Stimulated activated CD8-positive, alpha-beta memory T cell treated with anti-CD3 and anti-CD28 coated beads, Interleukin-2, amount 100 ng/mL, for 48 hours (primary cell): ENCODE measurements at places on chromosomes 11 and 22.

DNA sequence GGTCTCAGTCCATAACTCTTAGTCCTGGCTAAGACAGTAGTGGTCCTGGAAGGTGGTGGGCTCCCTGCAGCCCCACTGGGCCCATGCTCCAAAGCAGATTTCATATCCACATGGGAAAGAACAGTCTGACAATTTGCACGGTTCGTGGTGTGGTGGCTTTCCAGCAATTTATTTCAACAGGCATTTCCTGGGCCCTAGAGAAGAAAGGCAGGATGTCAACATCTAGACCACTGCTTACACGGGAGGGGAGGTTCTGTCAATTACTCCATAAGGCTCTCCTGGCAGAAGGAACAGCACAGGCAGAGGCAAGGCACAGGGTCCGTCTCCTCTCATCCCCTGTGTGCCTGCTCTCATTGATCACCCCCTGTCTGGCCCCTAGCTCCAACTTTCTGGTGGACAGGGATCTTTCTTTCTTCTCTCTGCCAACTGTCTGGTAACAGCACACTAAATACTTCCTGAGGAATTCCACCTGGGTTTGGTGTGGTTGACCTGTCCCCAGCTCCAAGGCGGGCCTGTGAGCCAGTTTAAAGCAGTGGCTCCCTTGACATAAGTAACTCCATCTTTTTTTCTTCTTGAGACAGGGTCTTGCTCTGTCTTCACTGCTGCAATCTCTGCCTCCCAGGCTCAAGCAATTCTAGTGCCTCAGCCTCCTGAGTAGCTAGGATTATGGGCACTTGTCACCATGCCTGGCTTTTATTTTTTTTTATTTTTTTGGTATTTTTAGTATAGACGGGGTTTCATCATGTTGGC, 5.1 kb upstream of the A4GALT start:
- DNase-seq: no peak

- DNase-seq: no peak
These were observed 62.7 kb downstream of the HIRA start for GRCh38 chr22:19368876-19369275.

DNA sequence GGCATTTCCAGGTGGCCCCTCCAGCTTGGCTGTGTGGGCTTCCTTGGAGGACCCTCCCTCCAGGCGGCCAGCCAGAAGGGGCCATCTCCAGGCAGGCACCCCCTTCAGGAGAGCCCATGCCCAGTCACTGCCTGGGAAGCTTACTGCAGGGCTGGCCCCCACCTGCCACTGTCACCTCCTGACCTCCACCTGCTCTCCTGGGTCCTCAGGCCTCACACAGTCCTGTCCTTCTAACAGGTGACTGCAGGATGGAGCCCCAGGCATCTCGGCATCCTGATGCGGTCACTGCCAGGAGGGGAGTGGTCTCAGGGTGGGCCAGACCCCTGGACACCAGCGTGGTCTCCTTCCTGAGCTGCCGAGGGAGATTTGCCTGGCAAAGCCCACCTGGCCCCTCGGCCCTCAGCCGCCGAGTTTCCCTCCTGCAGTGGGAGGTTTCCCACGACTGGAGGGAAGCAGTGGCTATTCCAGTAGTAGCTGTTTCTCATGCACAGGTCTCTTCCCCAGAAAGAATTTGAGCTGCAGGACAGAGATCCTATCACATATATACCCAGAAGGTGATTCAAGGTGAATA, 13.0 kb downstream of the TBX1 start:
- no peak for DNase-seq

GRCh38 chr11:46356924-46357482, 9.7 kb downstream of the DGKZ start:
- no peak for DNase-seq

- no peak for DNase-seq
These were observed at the start of gene TMPRSS13 for GRCh38 chr11:117929142-117929915. TMPRSS13 (minus strand) TSS chr11:117929402; CDS start chr11:117929307, 95 bp downstream.

DNA sequence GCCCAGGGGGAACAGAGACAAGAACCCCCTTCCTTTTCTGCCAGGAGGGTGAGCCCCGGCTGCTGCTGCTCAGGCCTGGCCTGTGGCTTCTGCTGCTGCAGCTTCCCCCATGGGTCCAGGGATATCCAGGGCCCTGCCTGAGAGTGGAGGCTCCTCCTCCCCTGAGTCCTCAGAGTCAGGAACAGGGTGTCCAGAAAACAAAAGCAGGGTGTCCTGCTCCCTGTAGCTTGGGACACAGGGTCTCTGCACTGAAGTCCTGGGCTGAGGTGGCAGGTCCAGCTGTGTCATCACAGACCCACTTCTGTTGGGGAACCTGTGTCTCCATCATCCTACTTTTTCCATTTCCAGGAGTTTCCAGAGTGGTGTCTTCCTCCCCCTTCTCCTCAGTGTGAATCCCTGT, 76.1 kb downstream of the ZNF280B start:
- DNase-seq: no peak

GRCh38 chr11:132788816-132789325, 743.4 kb downstream of the OPCML start:
- DNase-seq: no peak

DNA sequence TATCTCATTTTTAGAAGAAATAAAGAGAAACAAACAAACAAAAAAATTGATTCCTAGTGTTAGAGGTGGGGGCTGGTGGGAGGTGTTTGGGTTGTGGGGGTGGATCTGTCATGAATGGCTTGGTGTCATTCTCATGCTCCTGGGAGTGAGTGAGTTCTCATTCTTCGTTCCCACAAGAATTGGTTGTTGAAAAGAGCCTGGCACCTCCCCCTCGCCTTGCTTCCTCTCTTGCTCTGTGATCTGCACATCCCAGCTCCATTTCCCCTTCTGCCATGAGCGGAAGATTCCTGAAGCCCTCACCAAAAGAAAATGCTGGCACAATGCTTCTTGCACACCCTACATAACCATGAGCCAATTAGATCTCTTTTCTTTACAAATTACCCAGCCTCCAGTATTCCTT, 277.8 kb downstream of the ST3GAL4 start:
- DNase-seq: no peak

GRCh38 chr11:87604350-87604749, 566.6 kb downstream of the TMEM135 start:
- DNase-seq: no peak

- DNase-seq: no peak
These were observed 78.6 kb downstream of the MAML2 start for GRCh38 chr11:96264364-96264763.

- DNase-seq: no peak
These were observed 20.6 kb downstream of the TSPAN4 start for GRCh38 chr11:863023-863909.
